ENCODE measurements at places on chromosomes 12 and 14.

GRCh38 chr12:66129934-66130266 lies 650 bp downstream of the LLPH start:
- DNase-seq: no peak

DNA sequence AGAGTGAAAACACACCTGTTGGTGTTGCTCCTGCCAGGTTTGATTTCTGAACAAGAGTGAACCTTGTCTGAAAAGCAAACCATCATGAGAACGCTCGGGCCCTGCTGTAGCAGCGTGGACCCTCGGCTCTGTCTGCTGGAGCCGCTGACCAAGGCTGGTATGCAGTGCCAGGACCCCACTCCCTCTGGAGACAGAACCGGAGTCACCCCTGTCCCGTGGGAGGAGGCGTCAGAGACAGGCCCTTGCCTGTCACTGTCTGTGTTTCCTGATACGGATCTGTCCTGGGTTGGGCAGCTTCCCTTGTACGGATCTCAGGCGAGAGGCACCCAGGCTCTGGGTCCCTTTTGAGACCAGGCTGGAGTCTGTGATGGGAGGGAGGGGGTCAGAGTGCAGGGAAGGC lies 111.6 kb downstream of the ADGRD1 start:
- DNase-seq: no peak

DNA sequence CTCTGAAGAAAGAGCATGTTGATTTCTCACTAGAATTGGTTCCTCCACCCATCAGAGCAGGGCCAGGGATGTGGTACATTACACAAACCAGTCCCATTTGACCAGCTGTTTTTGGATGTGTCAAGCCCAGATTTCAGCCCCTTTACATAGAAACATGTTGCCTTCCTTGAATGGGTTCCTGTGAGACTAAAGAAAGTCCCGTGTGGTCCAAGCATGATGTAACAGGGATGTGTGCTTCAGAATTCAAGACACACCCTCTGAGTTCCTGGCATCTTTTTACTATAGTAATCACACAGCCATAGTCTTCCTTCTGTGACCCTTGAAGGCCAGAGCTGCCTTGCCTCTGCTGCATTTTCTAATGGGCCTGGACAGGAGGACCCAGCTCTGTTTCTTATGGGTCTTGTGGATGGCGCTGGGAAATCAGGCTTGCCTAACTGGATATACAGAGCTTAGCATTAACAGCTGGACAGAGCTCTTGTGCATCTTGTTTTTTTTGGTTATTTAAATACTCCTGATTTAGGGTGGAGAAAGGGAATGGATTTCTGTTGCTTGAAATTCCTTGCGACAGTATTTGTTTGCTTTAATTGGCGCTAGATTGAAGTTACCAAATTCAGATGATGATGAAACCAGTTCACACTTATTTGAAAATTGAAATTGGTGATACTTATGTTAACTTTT lies 341.0 kb downstream of the ZFP36L1 start:
- DNase-seq: no peak

DNA sequence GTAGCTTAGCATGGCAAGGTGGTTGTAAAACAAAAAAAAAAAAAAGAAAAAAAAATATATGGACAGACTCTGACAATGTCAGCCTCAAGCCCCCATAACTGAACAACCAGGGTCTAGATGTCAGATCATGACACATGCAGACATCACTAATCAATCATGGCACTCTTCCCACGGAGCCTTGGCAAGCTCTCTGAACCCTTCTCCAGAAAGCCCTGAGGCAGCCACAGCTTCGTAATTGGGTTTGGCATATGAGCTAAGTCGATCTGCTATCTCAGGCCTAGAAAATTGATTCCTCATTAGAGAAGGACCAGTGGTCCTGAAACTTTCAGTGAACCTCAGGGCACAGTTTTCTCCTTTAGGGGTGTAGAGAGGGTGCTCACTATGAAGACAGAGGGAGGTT lies 112.2 kb downstream of the GPR135 start:
- DNase-seq: no peak

DNA sequence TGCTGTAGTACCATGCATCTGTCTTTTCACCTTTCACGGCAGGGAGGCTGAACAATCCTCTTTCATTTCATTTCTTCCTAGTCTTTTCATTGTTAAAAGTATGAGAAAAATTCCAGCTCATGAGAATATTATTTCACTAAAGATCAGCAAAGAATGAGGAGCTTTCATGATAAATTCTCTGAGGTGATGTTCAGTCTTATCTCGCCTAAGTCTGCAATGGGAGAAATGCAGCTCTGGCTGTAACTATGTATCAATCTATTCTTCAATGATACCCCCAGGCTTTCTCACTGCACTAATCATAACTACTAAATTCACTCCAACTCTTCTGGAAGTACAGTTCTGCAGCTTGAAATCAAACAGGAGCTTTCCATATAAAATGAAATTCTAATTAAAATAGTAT lies 15.7 kb downstream of the FOXG1 start:
- DNase-seq: no peak

GRCh38 chr12:56840922-56841321 lies 77.8 kb downstream of the HSD17B6 start:
- no peak for DNase-seq

- DNase-seq: no peak
Measured at GRCh38 chr12:56286044-56286830, 13.9 kb downstream of the CS start.

DNA sequence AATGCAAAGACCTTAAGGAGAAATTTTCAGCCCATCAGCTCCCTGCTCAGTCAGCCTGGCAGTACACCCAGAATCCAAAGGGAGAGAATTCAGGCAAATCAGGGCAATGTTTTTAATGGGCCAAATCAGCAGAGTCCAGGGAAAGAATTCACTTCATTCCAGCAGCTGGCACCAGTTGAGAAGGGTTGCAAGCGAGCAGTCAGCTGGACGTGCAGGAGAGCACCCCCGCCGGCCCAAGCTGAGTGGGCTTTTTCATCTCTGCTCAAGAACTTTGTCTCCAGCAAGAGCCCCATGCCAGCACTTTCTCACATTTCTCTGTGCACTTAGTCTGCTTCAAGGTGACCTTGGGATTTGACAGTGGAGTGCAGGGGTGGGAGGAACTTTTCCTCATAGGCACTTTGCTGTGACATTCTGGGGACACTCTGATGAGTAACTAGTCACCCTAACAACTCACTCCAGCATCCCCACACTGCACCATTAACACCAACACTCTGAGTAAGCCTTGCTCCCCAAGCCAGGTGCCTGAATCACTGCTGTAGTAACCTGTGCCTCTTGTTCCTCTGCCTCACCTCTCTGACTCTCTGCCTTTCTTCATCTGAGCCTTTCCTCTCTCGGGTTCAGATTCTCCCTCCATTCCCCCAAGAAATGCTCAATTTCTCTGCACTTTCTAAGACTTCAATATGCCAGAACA lies 2.2 kb downstream of the ENDOU start:
- DNase-seq: no peak

DNA sequence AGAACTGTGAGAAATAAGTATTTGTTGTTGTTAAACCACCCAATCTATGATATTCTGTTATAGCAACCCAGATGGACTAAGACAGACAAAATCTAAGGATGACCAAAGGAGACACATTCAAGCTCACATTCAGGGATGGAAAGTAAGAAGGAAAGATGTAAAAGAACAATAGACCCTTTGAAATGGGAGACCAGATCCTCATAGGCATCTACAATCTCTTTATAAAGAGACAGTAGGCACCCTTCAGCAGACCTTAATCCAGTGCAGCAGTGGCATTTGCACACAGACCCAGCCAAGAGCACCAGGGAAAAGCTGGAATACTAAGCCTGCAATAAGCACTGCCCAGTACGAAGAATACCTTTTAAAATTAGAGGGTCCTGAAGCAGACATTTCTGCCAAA lies 132.7 kb downstream of the KLHL28 start:
- DNase-seq: no peak

DNA sequence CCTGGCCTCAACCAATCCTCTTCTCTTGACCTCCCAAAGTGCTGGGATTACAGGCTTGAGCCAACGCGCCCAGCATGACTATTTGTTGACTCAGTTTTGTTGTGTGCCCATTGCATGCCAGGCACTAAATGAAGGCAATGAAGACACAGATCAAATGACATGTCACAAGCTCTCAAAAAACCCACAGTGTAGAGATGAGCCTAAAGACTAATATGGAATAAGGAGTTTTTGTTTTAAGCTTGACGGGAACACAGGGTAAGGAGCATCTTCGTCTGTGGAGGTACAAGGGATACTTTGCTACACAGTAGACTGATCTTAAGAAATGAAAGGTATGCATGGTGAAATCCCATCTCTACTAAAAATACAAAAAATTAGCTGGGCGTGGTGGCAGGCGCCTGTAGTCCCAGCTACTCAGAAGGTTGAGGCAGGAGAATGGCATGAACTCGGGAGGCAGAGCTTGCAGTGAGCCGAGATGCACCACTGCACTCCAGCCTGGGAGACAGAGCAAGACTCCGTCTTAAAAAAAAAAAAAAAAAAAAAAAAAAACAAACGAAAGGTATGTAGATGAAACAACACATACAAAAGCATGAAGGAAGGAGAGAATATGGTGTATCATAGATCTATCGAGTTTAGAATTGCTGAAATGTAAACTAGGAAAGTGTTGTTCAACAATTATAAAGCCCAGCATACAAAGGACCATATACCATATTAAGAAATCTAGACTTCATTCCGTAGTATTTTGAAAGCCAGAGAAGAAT lies 122.1 kb upstream of the PTPRB start:
- DNase-seq: no peak

DNA sequence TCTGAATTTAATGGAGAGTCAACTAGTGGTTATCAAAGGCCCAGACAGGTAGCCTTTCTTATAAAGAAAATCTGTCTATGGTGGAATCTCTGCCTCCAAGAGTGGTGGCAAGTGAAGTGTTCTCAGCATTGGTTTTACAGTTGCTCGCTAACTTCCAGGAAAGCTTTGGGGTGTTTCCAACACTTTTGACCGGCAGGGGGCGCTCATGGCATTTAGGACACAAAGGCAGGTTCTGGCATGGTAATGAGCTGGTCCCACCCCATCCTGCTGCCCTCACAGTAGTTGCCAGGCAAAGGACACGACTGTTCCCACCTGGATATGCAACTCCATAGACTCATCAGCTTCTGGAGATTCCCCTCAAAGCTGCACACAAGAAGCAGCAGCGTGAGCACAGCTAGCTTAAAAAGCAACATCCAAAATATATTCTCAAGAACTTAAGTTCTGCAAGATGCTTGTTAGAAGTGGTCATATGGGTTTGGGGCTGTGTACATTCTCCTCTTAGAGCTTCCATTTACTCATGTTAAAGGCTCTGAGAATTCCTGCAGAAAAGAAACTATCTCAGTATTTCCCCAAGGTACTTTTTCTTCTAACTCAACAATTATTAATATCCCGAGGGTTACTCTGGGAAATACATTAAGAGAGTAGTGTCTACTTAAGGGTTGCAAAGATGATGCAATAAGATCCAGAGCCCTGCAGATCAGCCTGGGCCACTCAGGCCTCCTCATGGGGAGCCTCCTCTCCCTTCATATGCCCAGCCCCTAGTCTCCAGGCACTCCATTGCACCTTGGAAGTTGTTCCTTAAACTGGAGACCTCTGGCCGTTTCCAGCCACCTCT lies 14.8 kb downstream of the PROX2 start:
- DNase-seq: peak; percentile 98

DNA sequence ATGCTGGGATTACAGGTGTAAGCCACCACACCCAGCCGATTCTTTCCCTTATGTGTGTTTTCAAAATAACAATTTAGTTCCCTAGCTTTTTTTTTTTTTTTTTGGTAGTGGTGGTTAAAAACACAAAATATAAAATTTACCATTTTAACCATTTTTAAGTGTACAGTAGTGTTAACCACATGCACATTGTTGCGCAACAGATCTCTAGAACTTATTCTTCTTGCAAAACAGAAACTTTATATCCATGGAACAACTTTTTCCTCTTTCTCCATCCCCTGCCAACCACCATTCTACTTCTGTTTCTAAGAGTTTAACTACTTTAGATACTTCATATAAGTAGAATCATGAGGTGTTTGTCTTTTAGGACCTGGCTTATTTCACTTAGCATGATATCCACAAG lies 1.1 kb upstream of the NDUFA12 start:
- DNase-seq: no peak

DNA sequence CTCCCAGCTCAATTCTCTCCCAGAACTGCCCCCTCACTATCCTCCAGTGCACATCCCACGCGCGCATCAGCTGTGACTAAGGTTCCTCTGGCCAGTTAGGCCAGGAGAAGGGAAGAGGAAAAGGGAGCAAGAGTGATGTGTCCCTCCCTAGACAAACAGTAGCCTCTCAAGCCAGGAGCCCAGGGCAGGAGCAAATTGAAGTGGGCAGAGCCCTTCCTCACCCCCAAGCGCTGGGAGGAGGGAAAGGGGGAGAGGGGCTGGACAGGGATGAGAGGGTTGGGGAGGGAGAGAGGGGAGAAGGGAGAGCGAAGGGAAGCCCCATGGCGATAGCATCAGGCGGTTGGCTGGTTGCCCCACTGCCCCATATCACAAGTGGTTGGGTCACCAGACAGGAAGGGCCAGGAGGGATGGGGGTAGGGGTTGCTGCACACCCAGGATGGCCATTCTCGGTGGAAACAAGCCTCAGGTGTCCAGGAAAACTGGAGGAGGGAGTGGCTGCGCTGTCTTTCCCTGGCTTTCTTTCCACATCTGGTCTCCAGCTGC lies 1.1 kb downstream of the CD63 start:
- no peak for DNase-seq

DNA sequence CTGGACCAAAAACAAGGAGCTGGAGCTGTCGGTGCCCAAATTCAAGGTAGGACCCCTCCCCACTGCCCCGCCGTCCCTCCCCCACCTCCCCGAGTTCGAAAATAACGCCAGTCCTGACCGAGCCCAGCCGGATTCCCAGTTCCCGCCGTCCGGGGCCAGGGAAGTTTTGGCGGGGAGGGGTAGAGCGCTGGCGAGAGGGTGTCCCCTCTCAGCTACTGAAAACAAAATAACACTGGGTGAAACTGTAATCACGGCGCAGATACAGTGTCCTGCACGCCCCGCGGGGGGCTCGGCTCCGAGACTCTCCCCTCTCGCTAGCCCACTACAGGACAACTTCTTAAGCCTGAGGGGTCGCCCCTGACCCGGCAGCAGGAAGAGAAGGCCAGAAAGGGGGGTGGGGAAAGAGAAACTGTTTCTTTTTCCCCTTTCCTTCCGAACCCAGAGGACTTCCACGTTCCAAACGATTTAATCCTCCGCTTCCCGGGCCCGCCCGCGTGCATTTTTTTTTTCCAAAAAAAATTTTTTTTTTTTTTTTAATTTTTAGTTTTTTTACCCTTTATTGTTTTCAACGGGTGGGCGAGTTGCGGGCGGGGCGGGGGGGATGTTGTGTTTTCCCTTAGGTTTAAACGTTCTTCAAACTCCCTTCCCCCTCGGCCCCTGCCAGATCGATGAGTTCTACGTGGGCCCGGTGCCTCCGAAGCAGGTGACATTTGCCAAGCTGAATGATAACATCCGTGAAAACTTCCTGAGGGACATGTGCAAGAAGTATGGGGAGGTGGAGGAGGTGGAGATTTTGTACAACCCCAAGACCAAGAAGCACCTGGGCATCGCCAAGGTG lies 1.6 kb downstream of the SETD1B start:
- DNase-seq: no peak

- peak; percentile 89 for DNase-seq
Measured at GRCh38 chr12:38154096-38155019, 162.2 kb upstream of the ALG10B start.

- no peak for DNase-seq
Measured at GRCh38 chr12:61985830-61986229, 274.4 kb upstream of the USP15 start.

Measured in esophagus muscularis mucosa (tissue), 4 donors.